ENCODE measurements at places on chromosomes 7 and 10.

DNA sequence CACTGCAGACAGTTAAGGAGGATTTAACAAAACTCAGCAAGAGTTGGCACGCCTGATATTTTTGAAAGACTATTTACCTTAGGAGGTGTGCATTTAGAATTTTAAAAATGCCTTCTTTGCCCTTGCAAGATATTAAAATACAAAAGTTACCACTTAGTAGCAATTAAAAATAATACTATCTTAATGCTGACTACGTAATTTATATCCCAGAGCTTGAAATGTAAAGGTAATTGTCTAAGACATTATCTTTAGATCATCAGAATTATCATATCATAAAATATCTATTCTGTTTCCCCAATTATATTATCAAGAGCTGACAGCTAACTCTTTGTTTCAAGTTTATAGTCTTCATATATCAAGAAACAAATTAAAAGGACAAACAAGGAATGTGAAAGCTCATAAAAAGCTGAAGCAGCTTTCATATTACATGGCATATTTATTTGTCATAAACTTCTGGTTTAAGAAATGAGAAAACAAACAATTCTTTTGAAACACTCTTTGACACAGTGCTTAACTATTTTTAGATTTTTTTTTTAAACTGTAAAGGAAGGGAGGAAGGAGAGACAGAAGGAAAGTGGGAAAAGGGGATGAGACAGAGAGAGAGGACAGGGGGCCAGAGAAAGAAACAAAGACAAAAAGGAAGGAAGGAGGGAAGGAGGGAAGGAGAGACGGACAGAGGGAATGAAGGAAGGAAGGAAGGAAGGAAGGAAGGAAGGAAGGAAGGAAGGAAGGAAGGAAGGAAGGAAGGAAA lies 73.5 kb downstream of the RTKN2 start:
- DNase-seq = no peak

GRCh38 chr10:114334301-114334700 lies 70.0 kb downstream of the AFAP1L2 start:
- peak; percentile 47 for DNase-seq

DNA sequence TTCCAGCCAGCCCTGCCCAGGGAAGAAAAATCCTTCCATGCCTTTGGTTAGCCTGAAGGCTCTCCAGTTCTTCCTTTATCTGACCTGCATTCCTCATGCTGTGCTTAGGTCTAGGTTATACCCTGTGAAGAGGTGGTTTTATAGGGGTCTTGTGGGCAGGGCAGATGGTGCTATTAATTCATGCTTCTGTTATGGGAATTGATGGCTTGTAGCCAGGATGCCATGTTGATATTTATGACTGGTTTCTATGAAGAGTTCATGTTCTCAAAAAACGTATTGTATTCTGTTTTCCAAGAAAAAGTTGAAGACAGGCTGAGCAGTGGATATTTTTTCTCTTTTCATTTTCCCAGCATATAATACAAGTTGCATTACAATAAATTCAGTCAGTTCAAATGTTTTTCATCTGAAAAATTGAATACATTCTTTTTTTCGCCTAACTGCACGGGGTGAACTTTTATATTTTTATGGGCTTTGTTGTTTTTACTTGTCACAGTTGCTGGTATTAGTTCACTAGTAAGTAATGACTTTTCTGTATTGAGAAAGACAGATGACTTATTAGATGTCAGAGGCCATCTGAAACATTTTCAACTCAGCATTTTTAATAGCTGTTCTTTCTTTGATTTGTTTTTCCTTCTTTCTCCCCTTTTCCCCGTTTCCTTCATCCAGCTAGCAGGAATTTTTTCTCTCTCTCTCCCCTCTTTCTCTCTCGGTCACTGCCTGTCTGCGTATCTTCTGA lies 322.8 kb downstream of the LRMDA start:
- DNase-seq = no peak

- peak; percentile 75 for DNase-seq
Measured at GRCh38 chr7:31122649-31123058, 70.5 kb downstream of the ADCYAP1R1 start.

DNA sequence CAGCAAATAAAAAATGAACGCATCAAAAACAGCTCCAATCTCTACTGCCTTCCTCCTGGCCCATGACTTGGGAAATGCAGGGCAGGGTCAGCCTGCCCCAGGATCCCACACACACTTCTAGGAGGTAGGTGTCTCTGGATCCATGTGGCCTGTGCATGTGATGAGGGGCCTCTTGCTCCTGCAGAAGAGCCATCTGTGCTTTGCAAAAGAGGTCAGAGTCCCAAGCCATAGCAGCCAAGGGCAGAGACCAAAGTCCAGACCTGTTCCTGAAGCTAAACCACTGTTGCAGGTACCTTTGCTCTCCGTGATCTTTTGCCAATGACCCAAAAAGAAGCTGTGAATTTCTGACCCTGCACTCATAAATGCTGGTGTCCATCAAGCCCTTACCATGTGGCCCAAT lies 57.1 kb downstream of the KCNMA1 start:
- DNase-seq = no peak

GRCh38 chr10:16960551-16960950 lies 143.3 kb upstream of the RSU1 start:
- no peak for DNase-seq

DNA sequence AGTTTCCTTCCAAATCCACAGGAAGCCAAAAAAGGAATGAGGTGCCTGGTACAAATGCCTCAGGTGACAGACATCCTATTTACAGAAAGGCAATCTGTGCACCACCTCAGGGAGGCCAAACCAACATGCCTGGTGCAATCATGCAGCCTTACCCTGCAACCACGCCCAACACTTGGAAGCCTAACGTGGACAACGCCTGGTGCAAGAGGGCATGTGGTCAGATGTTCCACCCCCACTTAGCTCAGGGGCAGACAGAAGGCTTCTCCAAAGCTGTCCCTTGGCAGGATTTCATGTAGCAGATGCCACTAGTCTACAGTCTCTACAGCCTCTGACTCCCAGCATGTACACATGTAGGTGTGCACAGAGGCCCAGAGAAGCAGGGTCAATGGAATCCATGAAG lies 89.5 kb downstream of the KCNMA1 start:
- no peak for DNase-seq

DNA sequence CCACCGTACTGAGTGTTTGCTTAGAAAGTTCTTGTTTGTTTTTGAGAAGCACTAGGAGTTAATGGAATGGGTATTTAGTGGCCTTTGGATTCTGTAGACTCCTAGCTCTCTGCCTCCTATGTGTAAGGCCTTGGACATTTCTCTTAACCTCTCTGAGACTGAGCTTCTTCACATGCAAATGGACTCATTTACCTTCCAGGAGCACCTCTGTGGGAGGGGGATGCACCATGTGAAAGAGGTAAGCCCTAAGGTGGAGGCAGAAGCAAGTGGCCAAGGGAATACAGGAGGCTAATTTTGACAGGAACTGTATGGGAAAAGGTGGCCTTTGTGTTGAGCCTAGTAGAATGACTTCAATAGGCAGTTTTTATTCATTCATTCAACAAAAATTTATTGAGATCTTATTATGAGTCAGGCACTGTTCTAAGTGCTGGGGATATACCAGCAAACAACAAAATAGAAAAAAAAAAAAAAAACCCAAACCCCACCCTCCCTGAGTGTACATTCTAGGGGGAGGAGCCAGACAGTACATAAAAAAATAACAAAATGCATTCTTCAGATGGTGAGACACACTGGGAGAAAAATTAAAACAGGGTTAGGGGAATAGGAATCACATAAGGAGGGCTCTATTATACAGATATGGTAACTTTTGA lies 9.2 kb upstream of the EPHA1 start:
- DNase-seq = no peak

GRCh38 chr10:46254467-46254866 lies 32.3 kb upstream of the ANTXRL start:
- DNase-seq = no peak

DNA sequence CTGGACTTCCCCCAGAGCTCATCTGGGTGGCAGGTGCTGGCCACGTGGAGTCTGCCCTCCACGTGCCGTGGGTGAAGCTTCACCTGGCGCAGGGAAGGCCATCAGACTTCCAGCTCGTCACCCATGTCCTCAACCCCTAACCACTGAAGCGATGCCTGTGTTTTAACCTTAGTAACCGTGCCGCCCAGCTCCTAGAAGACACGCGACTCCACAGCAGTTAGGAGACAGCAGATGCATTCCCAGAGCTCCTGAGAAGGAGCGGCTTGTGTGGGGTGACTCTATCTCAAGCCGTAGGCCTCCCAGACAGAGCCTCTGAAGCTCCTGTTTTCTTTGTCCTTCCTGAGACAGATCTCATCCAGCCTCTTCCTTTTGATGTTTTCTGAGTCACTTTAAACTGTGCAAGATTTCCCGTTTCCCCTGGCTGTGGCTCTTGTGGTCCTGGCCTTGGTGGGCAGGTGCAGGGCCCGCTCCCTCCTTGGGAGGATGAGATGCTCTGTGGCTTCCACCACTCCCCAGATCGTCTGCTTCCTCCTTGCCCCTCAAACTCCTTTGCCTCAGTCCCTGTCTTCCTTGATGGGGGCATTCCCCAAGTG lies 41.4 kb upstream of the AP5Z1 start:
- DNase-seq = no peak

GRCh38 chr7:34928052-34928451 lies 109.2 kb downstream of the DPY19L1 start:
- peak; percentile 75 for DNase-seq

- peak; percentile 68 for DNase-seq
Measured at GRCh38 chr10:4639960-4640359, 186.0 kb upstream of the AKR1E2 start.

DNA sequence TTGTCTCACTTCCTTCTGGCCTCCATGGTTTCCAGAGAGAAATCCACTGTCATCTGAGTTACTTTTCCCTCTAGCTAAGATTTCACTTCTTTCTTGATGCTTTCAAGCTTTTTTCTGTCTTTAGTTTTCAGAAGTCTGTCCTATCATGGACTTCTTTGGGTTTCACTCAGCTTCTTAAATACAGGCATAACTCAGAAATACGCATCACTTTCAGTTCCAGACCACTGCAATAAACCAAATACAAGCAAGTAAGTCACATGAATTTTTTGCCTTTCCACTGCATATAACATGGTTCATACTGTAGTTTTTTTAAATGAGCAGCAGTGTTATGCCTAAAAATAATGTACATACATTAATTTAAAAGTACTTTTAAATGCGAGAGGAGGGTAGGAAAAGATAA lies 48.7 kb downstream of the STK17A start:
- DNase-seq = no peak

All from cardiac muscle cell (in vitro differentiated cells and primary cell).